Fibroblast of gingiva (primary cell): ENCODE measurements at places on chromosomes 16 and 17.

DNA sequence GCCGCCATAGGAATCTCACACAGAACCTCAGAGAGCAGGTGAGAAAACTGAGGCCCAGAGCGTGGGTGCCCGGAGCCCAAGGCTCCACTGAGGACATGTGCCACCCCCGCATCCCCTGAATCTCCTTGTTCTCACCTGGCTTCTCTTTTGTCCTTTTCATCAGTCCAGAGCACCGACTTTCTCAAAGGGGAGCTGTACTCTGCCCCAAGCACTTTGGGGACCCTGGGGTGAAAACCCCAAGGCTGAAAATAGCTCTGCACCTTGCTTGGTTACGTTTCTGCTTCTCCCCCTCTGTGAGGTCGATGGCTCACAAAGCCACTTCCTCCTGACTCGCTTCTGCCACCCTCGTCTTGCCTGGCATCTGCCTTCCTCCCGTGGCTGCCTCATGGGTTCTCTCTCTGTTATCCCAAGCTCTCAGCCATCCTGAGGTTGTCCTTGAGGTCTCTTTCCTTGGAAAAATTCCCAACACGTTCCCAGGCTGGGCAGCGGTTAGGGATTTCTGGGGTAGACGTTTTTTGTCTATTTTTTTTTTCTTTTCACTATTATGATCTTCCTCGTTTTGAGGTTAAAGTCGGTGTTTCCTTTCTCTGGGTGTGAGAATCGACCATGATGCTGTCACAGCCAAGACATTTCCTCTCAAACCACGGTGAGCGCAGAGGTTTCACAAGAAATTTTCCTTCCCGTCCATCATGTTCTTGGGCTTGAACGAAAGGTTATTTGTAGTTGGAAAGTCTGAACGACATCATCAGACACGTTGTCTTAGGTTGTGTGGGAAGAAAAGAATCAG lies 37.2 kb downstream of the IRF8 start:
- DNase-seq, result no peak

GRCh38 chr17:50904518-50905459 lies 38.6 kb upstream of the TOB1 start:
- peak; percentile 50 for DNase-seq

DNA sequence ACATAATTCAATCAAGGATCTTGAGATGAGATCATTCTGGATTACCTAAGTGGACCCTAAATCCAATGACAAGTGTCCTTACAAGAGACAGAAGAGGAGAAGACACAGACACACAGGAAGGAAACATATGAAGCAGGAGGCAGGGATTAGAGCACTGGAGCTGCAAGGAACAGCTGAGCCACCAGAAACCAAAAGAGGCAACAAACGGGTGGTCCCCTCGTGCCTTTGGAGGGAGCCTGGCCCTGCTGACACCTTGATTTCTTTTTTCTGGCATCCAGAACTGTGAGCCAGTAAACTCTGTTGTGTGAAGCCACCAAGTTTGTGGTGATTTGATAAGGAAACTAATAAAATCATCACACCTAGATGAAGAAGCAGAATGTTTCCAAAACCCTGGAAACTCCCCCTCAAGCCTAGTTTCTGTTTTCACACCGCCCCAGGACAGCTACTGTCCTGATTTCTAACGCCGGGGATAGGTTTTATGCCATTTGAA lies 115.2 kb downstream of the PITPNC1 start:
- no peak for DNase-seq

DNA sequence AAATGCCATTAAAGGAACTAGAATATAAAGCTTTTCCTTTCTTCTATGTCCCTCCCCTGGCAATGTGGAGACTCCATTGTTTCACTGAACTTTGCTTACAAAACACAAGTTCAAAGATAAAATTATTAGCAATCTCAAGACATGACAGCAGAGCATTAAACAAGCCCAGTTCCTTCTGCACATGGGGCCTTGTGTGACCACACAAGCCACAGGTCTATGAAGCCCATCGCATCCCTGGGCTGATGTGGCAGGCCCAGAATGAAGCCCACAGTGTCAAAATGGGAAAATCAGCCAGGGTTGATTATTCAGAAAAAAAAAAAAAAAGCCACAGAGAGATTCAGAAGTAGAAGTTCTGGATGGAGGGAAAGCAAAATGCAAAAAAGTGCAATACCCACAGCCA lies 12.9 kb upstream of the SLC39A11 start:
- no peak for DNase-seq

DNA sequence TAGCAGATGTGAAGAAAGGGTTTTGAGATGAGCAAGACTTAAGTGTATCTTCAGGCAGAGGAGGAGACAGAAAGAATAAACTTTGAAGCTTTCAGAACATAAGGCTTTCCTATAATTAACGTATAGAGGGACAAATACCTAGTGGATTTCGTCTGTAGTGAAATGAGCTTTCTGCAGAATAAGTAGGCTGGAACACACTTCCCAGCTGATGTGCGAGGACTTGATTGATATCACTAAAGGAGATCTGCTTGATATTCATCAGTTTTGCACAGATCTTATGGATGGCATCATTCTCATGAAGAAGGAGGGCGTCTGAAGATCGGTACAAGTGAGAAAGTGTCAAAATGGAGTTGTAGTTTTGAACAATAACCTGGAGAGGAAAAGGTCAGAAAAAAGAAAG lies 14.8 kb downstream of the TUBD1 start:
- no peak for DNase-seq

DNA sequence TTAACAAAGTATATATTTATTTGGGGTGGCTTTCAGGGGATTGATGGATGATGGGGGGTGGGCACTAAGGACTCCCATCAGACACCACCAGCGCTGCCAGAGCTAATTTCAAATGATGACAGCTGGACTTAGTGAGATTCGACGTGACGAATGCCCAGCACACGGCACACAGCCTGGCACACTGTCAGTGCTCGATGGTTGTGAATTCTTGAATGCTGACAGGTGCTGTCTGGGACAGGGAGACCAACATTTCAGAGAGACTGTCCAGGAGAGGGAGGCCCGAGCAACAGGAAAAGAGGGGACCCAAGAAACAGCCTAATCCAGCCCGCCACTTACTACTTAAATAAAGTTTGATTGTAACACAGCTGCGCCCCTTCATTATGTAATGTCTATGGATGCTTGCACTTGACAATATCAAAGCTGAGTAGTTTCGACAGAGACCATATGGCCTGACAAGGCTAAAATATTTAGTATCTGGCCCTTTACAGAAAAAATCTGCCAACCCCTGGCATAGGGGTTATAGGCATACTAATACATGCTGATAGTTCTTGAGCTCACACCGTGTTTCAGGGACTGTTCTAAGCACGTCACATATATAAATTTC lies 6.2 kb upstream of the MPRIP start:
- DNase-seq, result no peak

DNA sequence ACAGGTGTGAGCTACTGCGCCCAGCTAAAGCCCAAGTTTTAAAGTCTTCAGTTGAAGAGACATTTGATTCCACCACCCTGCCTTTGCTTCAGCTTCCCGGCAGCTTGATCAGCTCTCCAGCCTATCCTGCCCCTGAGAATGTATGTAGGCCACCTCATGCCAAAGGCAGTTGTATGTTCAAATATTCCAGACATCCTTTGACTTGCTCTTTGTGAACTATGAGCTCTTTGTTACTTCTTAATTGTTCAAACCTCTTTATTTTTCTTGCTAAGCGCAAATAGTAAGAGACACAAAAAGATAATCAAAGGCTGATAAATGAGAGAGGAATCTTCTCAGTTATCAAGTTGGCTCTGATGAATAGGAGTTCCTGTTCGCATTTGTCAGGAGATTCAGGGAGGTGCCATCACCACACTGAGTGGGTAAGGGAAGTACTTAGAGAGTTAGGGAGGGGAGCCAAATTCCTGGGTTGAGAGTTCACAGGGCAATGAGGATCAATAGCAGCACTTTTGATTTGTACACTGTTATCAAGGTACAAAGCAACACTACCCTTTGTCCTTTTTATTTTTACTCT lies 32.0 kb upstream of the SUPT4H1 start:
- no peak for DNase-seq

DNA sequence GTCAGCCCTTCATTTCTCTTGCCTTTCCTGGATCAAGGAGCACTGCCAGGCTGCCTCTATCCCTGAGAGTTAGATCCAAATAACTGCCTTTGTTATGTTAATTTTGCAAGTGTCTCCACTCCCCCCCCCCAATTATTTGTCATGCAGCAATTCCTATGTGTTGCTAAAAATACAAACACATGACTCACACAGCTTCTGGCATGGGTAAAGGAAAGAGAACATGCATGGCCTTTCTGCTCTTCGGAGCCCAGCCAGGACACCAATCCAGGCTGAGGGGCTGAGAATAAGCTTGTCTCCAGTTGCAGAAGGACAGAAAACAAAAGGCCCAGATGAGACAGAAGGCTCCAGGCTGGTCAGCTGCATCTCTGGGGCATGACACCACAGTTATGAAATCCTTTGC lies 148.0 kb upstream of the TNRC6C start:
- DNase-seq, result peak; percentile 96

GRCh38 chr16:54194334-54194743 lies 92.2 kb downstream of the IRX3 start:
- DNase-seq, result no peak

DNA sequence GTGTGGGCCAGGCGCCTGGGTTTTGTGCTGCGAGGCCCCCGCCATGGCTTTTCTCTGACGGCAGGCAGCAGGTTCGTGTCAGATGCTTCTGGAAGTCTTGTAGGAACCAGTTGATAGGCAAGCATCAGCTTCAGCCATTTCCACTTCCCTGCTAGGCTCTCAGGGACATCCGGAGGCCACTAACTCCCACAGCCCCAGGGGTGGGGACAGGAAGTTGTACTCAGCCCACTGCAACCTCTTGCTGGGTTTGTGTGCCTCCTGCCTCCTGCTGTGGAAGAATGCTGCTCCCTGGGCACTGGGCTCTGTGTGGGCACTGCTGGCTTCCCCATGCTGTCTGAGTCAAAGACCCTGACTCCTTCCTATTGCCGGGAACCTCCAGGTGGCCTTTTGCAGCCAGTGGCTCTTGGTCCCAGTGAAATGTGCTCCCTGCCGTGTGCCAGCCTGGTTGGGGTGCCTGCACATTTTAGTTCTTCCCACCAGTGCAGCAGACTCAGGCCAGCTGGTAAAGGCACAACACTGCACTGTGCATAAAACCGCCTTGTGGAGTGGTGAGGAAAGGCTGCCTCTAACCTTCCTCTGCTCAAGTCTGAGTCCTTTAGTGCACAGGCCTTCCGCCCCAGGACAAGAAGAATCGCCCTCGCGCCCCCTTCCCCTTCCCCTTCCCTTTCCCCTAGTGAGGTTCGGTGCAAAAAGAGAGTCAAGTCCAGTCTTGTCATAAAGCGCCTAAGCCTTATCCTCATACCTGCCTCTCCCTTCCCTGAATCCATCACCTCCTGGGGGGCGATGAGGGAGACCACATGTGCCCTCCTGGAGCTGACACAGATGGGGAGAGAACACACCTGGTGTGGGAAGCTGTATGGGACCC lies 16.6 kb downstream of the LDHD start:
- DNase-seq, result no peak

DNA sequence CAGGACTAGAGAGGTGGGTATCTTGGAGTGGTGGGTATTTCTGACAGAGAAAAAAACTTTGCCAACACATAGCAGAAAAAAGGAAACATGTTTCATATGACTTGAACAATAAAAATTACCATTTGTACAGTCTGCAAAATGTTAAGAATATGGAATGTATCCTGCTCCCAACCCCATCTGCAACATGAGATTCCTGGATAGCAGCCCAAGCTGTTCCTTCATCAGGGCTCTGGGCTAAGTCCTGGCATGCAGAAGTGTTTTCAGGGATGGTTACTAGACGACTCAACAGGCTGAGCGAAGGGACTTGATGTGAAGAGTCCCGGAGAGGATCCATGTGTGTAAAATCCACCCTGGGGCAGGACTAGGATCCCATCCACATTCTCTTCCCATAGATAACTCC lies 121.0 kb upstream of the IRX3 start:
- peak; percentile 86 for DNase-seq

GRCh38 chr16:21650521-21650920 lies 1.9 kb downstream of the IGSF6 start:
- DNase-seq, result peak; percentile 13
